GM12878 (cell line): ENCODE measurements at places on chromosomes 7 and 10.

DNA sequence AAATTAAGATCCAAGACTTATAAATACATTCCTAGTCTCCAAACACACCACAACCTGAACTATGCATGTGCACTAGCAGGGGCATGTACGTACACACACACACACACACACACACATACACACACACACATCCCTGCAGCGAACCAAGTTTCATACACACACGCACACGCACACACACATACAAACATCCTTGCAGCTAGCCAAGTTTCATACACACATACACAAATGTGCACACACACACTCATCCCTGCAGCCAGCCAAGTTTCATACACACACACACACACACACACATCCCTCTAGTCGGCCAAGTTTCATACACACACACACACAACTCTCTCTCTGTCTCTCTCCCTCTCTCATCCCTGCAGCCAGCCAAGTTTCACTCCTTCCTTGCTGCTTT is 82.7 kb upstream of the WIPF3 start:
- no peaks in the 10 kb centered on the region for H3K4me1 ChIP-seq
- DNase-seq = no peak

DNA sequence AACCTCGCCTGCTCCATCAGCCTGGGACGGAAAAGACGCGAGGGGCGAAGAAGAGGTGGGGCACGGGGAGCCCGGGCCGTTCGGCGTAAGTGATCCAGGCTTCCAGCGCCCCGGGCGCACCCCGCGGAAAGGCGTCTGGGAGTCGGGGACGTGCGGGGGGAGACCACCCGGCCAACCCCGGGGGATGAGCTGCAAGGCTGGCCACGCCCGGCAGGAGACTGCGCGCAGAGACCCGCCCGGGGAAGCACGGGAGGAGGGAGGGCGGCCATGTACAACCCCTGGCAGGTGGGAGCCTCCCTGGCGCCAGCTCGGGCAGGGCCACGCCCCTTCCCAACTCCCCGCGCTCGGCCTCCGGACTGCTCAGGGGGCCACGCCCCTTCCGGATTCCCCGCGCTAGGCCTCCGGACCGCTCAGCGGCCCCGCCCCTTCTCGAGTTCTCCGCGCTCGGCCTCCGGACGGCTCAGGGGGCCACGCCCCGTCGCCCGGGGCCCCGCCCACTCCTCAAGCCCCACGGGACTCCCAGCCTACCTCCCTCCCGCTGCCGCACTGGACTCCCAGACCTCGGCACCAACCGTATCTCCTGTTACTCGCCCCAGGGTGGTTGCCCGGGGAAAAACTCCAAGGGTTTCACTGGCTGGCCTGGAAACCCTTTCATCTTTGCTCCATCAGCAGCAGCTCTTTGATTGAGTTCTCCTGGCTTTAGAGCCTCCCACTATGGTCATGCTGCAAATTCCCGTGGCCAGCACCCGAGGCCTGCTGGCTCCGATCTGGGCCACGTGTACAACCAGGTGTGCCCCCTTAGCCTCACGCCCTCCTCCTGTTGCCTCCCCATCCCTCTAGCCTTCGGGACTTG is 284.4 kb downstream of the ZEB1 start:
- peak; percentile 66 for DNase-seq
- H3K27ac ChIP-seq = no peak overlapping the region
- H3K4me3 ChIP-seq = peak overlapping the region; percentile 66
- peaks cover 9% of the 10 kb centered on the region for H3K4me1 ChIP-seq

GRCh38 chr10:27709304-27709703 is 36.3 kb downstream of the MKX start:
- no peak overlapping the region for H3K4me3 ChIP-seq
- H3K27me3 ChIP-seq = no peaks in the 10 kb centered on the region
- no peaks in the 10 kb centered on the region for H3K4me1 ChIP-seq
- no peaks in the 10 kb centered on the region for H3K36me3 ChIP-seq
- H3K27ac ChIP-seq = no peak overlapping the region

DNA sequence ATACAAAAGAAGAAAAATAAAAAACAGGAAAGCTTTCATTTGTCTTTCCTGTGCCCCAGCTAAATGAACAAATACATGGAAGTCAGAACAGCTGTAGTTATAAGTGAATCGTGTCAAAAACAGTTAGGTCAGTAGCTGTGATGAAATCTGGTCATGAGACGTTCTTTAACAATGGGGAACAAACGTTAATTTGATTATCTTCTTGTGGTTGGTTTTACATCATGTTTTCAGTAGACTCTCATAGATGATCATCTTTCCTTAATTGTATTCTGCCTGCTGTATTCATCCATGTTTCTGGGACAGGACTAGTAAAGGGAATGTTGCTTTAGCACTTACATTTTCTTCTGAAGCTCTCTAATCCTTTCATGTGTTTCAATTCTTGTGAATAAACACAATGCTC is 97.0 kb downstream of the PCLO start:
- DNase-seq = no peak
- H3K27ac ChIP-seq = no peak overlapping the region
- H3K36me3 ChIP-seq = no peaks in the 10 kb centered on the region
- no peaks in the 10 kb centered on the region for H3K4me1 ChIP-seq

GRCh38 chr7:26372249-26372648 is 80.6 kb downstream of the SNX10 start:
- H3K27ac ChIP-seq = no peak overlapping the region
- H3K4me1 ChIP-seq = peaks cover 6% of the 10 kb centered on the region
- no peak for DNase-seq
- peaks cover 2% of the 10 kb centered on the region for H3K36me3 ChIP-seq
- H3K27me3 ChIP-seq = no peaks in the 10 kb centered on the region

DNA sequence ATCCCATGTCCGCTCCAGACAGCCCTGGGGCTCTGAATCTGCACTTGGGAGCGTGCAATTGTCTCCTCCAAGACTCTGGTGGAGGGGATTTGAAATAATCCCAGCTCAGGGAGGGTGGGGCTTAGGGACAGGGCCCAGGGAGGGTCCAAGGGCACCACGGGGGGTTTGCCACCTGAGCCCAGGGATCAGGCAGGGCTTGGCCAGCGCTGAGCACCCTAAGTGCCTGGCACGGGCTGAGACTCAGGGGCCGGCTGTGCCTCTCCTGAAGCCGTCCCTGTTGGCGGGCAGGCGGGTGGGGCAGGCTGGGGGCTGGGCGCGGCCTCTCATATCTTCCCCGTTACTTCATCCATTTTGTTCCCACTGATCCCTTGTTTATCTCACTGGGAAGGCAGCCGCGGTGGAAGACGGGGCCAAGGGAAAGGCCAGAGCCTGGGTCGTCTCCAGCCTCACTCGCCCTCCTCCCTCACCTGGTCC is 41.8 kb upstream of the ELN start:
- no peaks in the 10 kb centered on the region for H3K4me1 ChIP-seq
- H3K4me3 ChIP-seq = no peak overlapping the region
- H3K27me3 ChIP-seq = no peaks in the 10 kb centered on the region
- H3K27ac ChIP-seq = no peak overlapping the region
- DNase-seq = no peak

- no peaks in the 10 kb centered on the region for H3K27me3 ChIP-seq
- H3K4me1 ChIP-seq = peaks cover 4% of the 10 kb centered on the region
- no peak overlapping the region for H3K27ac ChIP-seq
These were observed 28.2 kb downstream of the NOD1 start for GRCh38 chr7:30450240-30450982.

GRCh38 chr10:29437871-29438270 is 149.0 kb downstream of the LYZL1 start:
- no peak for DNase-seq
- H3K4me3 ChIP-seq = no peak overlapping the region
- no peaks in the 10 kb centered on the region for H3K27me3 ChIP-seq
- H3K4me1 ChIP-seq = no peaks in the 10 kb centered on the region

DNA sequence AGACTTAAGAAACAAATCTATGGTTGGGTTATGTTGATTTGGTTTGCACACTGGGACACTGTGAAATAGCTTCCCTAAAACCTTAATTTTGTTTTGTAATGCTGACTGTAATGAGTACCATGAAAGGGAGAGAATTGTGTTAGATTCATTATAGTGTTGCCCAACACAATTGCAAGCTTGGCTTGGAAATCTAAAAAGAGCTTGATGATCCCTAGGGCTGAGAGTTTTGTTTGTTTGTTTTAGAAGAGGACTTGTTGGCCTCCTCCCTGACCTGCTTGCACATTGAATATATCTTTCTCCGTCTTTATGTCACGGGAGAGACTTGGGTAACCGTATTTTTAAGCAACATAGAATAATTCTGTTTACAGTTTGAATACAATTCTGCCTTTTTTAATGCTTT is 410.1 kb downstream of the ARL4A start:
- H3K36me3 ChIP-seq = no peaks in the 10 kb centered on the region
- no peak for DNase-seq
- no peaks in the 10 kb centered on the region for H3K4me1 ChIP-seq
- H3K4me3 ChIP-seq = no peak overlapping the region
- H3K27me3 ChIP-seq = no peaks in the 10 kb centered on the region

- no peak for DNase-seq
- no peaks in the 10 kb centered on the region for H3K36me3 ChIP-seq
- no peaks in the 10 kb centered on the region for H3K4me1 ChIP-seq
- no peaks in the 10 kb centered on the region for H3K27me3 ChIP-seq
- H3K27ac ChIP-seq = no peak overlapping the region
These were observed 132.6 kb downstream of the CUL2 start for GRCh38 chr10:34957531-34957930.

- H3K36me3 ChIP-seq = no peaks in the 10 kb centered on the region
- H3K4me1 ChIP-seq = no peaks in the 10 kb centered on the region
- DNase-seq = no peak
These were observed 604.0 kb downstream of the LRMDA start for GRCh38 chr10:76035206-76036110.

- H3K4me3 ChIP-seq = no peak overlapping the region
- no peaks in the 10 kb centered on the region for H3K36me3 ChIP-seq
- H3K27me3 ChIP-seq = no peaks in the 10 kb centered on the region; the same call in 1 of the 2 replicates
- H3K4me1 ChIP-seq = no peaks in the 10 kb centered on the region
- no peak overlapping the region for H3K27ac ChIP-seq
These were observed 176.8 kb upstream of the FERD3L start for GRCh38 chr7:19322002-19322401.
